ENCODE measurements at places on chromosomes 4 and X. TPM values are rescaled to one million over a fixed set of nuclear protein-coding genes. Genes with fewer than 3 reads are reported as not detected.

PIN4 gene
- total RNA-seq = 7.8 TPM

PLAC8 gene
- total RNA-seq = 10.5 TPM

GPM6B gene
- 17.5 TPM for total RNA-seq

GPC3 gene
- 307 TPM for total RNA-seq

FAM9B gene
- not detected for total RNA-seq

TMEM156 gene
- 0.20 TPM for total RNA-seq

KLHL34 gene
- 0.59 TPM for total RNA-seq

TMSB15C gene
- 7.6 TPM for total RNA-seq

Data from skin of body (tissue), 3 donors.